ENCODE measurements at places on chromosomes 12 and 14.
A peak's percentile ranks its signal among the peaks of the same experiment; 100 is the strongest.

DNA sequence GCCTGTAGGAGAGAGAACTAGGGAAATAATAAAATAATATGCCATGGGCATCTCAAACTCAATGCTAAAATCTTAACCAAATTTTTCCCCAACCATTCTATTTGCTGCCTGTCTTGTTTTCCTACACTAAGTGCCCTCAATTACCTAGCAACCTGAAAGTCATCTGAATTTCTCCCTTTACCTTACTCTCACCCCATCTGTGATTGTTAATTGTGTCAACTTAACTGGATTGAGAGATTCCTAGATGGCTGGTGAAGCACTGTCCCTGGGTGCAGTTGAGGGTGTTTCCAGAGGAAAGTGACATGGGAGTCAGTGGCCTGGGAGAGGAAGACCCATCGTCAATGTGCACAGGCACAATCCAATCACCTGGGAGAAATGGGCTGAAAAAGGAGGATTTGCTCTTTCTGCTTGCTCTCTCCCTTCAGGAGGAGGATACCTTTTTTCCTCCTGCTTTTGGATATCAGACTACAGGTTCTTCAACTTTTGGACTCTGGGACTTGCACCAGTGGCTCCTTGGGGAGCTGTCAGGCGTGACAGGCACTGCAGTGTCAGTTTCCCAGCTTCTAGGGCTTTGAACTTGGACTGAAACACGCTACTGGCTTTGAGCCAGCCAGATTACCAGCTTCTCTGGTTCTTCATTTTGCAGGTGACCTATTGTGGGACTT is 100.1 kb downstream of the PPP1R12A start:
- no peak for DNase-seq

- no peak for DNase-seq
These were observed 79.1 kb upstream of the ST8SIA1 start for GRCh38 chr12:22413592-22413991.

DNA sequence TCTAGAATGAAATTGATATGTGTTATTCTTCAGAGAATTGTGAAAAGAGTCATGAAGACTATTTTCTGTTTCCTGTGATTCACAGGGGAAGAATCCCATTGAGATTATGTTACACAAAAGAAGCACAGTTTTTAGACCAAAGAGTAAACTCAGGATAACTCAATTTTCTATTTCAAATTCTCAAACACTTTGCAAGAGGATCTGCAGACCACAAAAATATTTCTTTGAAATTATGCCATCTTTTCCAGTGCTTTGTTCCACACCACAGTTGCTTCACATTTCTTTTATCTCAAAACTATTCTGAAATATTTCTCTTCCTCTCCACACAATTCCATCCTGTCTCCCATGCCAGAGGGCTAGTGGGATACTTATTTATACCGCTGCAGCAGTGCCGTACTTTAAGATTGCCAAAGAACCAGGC is 188.9 kb upstream of the FOXG1 start:
- DNase-seq = peak; percentile 78

DNA sequence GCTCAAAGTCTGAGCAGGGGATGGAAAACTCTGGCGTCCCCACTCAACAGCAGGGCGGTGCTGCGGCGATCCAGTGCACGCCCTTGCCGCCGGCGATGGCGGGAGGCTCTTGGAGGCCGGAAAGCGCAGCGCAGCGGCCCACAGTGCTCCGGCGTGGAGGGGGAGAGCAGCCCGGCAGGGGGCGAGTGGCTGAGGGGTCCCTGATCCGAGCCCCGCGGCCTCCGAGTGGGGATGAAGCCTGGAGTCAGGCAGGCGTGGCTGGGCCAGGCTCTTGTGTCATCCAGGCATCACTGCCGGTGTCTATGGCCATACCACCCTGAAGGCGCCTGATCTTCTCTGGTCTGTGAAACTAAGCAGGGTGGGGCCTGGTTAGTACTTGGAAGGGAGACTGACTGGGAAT is 183.1 kb downstream of the ALG10 start:
- no peak for DNase-seq

DNA sequence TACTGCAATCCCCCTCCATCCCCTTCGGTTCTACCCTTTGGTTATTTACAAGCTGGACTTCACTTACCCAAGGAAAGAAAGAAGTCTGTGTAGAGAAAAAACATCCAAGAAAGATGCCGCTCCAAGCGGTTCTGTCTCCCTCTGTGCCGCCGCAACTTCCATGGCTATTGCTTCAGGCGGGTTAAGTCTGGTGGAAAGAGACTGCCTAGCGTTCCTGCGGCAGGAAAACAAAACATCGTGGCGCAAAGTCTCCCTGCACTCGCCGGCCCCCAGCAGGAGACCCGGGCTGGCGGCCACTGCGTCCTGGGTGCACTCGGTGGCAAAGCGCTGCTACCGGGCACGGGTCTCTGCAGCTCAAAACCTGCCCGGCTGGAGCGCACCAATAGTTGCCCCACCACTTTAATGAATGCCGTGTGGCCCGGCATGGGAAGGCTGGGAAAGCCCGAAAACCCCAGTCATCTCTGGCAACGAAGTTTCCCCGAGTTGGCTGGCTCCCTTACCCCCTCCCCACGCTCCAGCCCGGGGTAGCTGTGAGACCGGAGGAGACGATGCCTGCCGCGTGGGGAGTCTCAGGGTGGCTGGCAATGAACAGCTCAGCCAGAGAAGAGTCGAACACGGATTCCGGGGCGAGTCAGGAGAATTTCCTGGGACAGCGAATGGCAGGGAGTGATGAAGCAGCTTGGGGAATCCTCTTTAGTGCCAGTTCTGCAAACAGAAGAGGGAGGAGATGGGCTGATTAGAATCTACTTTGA is 3.5 kb upstream of the KCNK10 start:
- no peak for DNase-seq

DNA sequence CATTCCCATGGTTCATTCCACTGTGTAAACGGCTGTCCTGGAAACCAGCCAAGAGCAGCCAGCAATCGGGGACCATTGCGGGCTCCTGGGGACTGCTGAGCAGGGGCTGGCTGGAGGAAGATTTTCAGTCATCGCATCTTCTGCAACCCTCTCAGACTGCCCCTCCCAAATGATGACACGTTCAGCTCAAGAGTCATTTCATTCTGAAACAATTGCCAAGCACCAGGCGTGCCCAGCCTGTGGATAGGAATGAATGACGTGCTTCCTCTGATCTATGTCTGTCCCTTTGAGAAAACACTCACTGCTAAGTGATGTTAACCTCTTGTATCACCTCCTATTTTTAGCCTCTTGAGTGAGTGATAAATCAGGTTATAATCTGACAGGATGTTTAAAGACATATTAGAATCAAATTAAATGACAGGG is 62.0 kb downstream of the NDUFA12 start:
- peak; percentile 83 for DNase-seq

GRCh38 chr12:122094735-122095631 is 16.4 kb downstream of the MLXIP start:
- peak; percentile 52 for DNase-seq

- DNase-seq = peak; percentile 44
These were observed at the start of gene BMP4 for GRCh38 chr14:53956427-53957201. TSS of gene BMP4 (minus strand) at chr14:53956825. CDS start at chr14:53952222, 4,603 bp downstream.

GRCh38 chr12:7787574-7788293 is 1.5 kb upstream of the NANOG start:
- no peak for DNase-seq
